CD4-positive, alpha-beta T cell treated with Interleukin-10 for 1 hour (primary cell): ENCODE measurements at places on chromosomes 3 and 15.

GRCh38 chr3:4008205-4008604, 209.0 kb downstream of the LRRN1 start:
- no peak for DNase-seq

- DNase-seq, result no peak
Observed at GRCh38 chr15:60017538-60018520, 13.7 kb downstream of the FOXB1 start.

DNA sequence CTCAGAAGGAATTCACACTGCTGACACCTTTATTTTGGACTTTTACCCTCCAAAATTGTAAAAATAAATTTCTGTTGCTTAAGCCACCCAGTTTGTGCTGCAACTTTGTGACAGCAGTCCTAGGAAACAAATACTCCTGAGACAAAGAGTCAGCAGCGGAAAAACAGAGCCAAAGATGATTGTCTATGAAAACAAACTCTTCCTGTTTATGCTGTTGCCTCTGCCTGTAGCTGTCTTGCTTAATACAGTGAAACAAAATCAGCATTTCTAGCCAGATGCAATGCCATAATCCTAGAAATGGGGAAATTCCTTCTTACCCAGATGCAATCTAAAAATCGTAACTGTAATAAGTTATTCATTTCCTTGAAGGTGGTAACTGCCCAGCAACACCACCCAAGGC, 387.5 kb upstream of the ATP11B start:
- no peak for DNase-seq

DNA sequence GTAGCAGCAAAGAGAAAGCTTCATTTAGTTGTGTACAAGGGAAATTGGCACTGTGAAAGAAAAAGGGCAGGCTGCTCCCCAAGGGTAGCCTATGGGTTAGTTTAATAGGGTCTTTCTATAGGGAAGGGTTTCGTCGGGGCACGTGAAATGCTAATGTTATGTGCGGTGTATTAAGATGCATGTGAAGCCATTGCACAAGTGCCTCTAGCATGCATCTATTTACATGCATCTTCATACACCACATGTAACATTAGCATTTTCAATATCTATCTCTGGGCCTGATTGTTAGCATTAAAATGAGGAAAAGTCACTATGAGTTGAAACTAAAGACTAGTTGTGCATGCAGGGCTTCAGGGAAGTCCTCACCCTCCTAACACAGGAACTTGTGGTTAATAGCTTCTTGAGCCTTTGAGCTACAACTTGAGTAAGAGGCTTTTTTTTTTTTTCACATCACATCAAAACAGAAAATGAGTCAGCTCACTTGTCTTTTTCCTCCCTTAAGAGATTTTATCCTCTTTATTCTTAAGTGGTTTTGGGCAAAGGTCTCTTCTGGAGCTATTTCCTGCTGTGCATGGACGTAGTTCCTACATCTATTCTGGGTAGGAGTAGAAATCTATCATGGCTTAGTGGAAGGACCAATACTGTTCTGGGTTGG, 613.4 kb downstream of the ZPLD1 start:
- no peak for DNase-seq

DNA sequence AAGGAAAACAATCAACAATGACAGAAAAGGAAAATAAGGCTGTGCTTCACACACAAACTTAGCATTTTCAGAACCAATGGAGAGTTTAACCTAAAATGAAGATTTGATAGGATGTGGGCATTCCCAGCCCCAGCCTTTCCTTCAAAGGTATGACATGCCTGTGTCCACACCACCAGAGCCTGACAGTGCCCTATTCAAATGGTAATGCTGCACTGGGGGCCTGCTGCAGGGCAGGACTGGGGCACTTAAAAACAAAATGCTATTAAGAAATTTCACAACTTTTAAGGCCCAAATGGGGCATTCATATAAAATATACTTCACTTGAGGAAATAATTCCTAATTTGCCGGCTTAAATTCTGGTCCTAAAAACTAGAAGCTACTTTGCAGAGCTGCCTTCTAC, 30.9 kb upstream of the TKT start:
- no peak for DNase-seq

GRCh38 chr15:92808598-92809063, 91.5 kb upstream of the CHD2 start:
- DNase-seq, result no peak

- no peak for DNase-seq
Observed at GRCh38 chr15:63080634-63081250, 38.2 kb downstream of the TPM1 start.

DNA sequence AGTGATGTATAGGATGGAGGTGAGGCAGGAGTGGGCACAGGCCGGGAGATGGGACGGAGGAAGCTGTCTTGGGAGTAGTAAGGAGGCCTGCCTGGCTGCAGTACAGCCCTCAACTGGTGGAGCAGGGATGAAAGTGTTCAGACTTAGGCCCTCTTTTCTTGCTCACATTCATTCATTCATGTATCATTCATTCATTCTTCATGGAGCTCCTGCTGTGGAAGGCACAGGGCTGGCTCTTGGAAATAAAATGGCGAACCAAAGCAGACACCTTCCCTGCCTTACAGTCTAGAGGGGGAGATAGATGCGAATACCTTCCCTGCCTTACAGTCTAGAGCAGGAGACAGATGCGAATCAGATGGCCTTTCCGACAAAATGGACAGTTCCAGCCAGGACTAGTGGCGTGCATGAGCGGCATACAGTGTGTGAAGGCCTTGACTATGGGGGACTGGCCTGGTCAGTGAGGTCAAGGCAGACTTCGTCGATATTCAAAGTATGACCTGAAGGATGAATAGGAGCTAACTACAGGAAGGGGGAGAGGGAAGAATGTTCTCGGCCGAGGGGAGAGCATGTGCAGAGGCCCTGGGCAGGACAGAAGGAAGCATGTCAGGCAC, 143.2 kb upstream of the TLE3 start:
- DNase-seq, result no peak

DNA sequence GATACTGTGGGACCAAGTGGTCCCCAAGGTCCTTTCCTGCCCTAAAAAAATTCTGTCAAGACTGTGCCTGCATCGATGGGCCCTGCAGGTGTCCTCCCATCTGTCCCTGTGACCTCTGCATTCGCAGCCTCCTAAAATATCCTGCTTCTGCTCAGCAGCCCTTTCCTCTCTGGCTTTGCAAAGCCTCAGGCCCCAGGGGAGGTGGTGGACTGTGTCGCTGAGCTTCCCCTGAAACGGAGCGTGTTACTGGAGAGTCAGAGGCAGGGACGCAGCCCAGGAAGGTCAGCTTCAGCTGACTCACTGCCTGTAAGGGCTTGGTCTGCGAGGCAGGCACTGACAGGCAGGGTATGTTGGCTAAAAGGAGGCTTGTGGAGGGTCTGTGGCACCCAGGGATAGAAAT, 110.0 kb downstream of the RAB11A start:
- DNase-seq, result no peak

- no peak for DNase-seq
Observed at GRCh38 chr3:195448205-195448875, 5.5 kb upstream of the ACAP2 start.

- no peak for DNase-seq
Observed at GRCh38 chr3:156498307-156498706, 56.6 kb downstream of the SSR3 start.

GRCh38 chr3:142065932-142066331, 83.4 kb downstream of the TFDP2 start:
- no peak for DNase-seq

GRCh38 chr3:25025236-25025635, 402.8 kb upstream of the RARB start:
- no peak for DNase-seq

- no peak for DNase-seq
Observed at GRCh38 chr15:62495670-62496614, 330.9 kb upstream of the C2CD4B start.

DNA sequence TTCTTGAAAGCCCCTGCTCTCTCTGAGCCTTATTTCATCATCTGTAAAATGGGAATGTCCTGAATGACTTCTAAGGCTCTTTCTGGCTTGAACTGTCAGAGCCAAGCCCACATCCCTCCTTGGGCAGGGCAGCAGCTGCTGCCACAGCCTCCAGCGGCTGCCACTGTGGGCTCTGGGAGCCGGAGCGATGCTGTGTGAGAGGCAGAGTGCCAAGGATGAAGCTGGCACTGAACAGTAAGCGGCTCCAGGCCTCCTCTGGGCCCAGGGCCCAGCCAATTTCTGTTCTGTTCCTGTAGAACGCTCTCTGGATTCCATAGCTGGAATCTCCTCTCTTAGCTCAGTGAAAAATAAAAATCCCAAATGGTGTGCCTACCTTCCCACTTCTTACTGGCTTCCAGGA, 4.4 kb downstream of the CPLX3 start:
- DNase-seq, result no peak

GRCh38 chr3:4722103-4722502, 229.0 kb downstream of the ITPR1 start:
- peak; percentile 56 for DNase-seq

DNA sequence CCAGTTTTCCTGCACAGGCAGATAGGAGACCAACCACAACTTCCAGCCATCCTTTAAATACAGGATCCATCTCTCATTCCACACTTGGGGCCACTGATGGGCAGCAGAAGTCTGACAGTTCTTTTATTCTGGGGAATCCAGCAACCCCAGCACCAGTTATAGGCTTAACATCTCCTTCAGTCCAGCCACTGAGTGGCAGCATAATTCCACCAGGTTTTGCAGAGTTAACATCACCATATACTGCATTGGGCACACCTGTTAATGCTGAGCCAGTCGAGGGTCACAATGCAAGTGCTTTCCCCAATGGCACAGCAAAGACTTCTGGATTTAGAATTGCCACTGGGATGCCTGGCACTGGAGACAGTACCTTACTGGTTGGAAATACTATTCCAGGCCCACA, 2.9 kb downstream of the NPAP1 start:
- no peak for DNase-seq

- no peak for DNase-seq
Observed at GRCh38 chr3:4738737-4739274, 240.4 kb upstream of the BHLHE40 start.

GRCh38 chr15:51349156-51349844, 7.8 kb downstream of the GLDN start:
- no peak for DNase-seq

DNA sequence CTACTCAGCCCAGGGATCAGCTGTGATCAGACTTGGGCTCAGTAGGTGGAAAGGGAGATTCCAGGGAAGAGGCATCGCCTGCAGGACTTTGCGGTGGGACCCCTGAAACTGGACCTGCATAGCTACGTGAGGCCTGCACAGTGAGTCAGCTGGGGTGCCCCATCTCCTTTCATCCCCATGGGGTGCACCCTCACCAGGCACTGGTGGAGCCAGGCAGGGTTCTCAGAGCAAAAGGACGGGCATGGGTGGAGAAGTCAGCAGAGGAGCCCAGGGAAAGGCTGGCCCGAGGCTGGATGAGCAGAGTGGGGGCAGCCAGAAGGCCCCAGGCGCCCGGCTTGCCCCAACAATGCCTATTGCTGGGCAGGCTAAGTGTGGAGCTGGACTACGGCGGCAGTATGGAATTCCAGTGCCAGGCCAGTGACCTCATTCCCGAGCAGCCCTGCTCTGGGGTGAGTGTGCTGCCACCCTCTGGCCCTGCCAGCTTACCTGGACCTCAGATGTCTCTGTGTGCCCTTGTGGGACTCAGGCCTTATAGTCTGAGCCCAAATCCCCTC, 19.7 kb downstream of the ACAA1 start:
- DNase-seq, result no peak

GRCh38 chr3:191105418-191105817, 93.6 kb upstream of the OSTN start:
- no peak for DNase-seq

DNA sequence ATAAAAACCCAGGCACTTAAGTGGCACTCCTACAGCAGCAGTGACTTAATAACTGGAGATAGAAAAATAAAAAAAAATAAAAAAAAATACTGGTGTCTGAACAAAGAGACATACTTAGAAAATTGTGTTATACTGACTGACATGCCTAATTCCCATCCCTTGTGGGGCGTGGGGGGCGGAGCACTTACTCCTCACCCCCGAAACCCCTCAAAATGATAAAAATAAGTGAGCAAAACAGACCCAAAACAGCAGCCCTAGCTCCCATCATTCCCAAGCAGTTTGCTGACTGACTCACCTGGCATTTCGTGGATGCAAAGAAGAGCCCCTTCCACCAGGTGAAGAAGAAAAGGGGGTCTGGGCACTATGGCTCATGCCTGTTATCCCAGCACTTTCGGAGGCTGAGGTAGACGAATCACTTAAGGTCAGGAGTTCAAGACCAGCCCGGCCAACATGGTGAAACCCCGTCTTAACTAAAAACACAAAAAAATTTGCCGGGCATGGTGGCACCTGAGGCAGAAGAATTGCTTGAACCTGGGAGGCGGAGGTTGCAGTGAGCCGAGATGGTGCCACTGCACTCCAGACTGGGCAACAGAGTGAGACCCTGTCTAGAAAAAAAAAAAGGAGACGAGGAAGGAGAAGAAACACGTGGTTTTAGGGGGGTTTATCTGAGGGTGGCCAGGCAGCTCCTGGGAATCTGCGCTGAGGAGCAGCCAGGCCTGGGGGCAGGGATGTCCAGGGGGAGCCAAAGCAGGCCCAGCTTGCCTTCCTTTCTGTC, 50.8 kb upstream of the BLM start:
- no peak for DNase-seq

- no peak for DNase-seq
Observed at GRCh38 chr15:76398317-76399104, 61.9 kb downstream of the ISL2 start.

DNA sequence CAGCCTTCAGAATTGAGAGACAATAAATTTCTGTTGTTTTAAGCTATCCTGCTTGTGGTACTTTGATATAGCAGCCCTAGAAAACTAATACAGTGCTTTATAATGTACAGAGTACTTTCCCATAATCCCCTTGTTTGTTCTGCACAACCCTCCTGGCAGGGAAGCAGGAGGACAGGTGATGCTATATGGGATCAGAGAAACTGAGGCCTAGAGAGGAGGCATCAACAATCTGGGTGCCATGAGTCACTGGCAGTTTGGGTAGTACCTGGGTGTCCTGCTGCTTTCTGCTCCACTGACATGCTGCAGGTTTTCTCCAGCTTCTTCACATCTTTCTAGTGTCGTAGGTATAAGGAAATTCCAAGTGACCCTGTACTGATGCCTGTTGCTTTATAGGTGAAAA, 55.0 kb downstream of the CTDSPL start:
- DNase-seq, result no peak

- DNase-seq, result no peak
Observed at GRCh38 chr3:61919371-61919770, 358.0 kb downstream of the PTPRG start.

DNA sequence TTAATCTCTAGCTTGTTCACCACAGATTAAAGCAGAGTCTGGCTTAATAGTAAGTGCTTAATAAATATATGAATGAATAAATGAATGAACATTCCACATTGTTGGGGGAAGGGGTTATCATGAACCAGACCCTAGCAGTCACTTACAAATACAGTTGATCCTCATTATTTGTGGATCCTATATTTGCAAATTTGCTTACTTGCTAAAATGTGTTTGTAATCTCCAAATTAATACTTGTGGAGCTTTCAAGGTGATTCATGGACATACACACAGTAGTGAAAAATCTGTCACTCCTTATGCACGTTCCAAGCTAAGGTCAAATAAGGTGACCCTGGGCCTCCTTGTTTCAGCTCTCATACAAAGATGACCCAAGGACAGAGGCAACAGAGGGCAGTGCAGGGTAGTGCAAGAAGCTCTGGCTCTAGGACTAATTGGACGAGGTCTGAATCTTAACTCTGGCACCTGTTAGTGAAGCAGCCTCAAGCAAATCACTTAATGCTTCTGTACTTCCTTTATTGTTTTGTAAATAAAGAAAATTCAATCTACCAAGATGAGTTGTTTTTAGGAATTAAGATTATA, 112.8 kb upstream of the C2CD4B start:
- no peak for DNase-seq
